ENCODE measurements at places on chromosomes 6 and 20.

GRCh38 chr6:137883400-137884148 lies 16.5 kb downstream of the TNFAIP3 start:
- DNase-seq: no peak

- DNase-seq: no peak
Observed at GRCh38 chr6:166415306-166415705, 32.6 kb upstream of the MPC1 start.

- no peak for DNase-seq
Observed at GRCh38 chr6:93299622-93300021, 119.7 kb downstream of the EPHA7 start.

GRCh38 chr6:125753218-125753936 lies 3.9 kb downstream of the HEY2 start:
- DNase-seq: no peak

DNA sequence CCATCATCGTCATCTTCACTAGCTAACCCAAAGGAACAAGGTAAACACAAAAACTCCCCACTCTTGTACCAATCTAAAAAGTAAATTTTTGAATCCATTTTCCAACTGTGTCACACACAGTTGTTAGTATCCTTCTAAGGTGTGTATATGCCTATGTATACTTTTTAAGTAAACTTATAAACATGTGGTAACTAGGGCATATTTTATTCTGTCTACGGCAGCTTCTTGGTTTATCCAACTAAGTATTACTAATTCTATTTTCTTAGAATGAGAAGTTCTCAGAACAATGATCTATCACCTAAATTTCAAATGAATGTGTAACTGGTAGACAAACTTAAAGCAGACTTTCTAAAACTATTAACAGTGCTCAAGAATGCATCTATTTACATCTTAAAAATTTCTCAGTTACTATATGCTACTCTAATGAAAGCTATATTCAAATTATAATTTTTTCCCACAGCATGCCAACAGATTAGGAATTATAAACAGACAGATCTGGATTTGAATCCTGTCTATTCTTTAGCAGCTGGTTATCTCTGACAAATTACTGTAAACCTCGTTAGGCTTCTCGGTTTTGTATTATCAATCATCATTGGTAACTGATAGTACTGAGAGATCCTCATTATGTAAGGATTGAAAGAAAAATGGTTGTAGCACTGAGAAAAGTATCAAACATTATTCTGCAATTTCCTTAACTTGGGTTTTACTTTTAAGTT lies 1.8 kb upstream of the PLN start:
- no peak for DNase-seq

GRCh38 chr6:41039060-41039998 lies at the start of gene UNC5CL:
Gene UNC5CL, minus strand, starts transcription at chr6:41039221. Its CDS starts 4,147 bp downstream, at chr6:41035074.
- peak; percentile 43 for DNase-seq

- no peak for DNase-seq
Observed at GRCh38 chr6:30836957-30837356, 47.4 kb upstream of the DDR1 start.

DNA sequence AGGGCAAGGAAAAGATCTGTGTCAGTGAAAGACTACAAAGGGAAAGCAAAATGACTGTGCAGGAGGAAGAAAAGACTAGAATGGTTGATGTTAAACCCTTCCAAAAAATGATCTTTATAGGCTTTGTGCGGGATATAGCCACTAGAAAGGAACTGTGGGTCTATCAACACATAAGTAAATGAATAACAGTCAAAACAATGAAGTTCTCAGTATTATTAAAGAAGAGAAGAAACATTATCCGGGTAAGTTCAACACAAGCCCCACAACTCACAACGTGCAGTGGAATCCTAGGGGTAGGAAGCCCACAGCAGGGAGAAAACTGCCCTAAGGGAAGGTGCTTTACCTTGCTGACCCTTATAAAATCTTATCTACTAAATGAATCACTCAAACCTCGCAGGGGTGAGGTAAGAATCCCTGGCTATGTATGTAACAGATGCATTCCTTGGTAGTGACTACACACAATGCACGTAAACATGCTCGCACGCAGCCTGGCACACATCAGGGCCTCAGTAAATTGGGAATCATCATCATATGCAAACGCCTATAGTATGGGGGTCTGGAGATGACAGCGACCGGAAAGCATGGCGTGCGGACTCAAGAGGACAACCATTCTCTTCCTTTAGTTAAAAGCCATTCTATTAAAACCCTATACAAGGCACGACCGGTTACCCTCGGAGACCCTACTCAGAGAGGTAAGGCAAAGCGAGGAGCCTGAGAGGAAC lies 11.3 kb downstream of the TFAP2A start:
- DNase-seq: no peak

GRCh38 chr20:32664678-32665159 lies 9.0 kb downstream of the C20orf203 start:
- no peak for DNase-seq

GRCh38 chr20:35150846-35151579 lies 3.9 kb upstream of the EDEM2 start:
- DNase-seq: no peak

- DNase-seq: no peak
Observed at GRCh38 chr6:106959985-106960384, 14.5 kb downstream of the CD24 start.

DNA sequence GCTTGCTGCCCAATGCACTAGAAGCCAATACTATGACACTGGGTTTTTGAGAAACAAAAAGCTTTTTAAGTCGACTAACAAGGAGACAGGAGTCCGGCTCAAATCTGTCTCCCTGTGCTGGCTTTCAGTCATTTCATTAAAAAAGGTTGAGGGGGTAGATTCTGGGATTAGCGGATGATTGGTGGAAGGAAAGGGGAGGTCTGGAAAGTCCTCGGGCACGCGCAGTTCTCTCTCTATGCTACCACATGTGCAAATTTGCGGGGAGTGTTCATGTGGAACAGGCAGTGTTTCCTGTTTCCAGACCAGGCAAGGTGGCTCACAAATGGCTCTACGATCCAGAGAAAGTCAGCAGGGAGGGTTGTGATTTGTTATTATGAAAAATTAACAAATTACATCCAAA lies 89.1 kb upstream of the TOX2 start:
- no peak for DNase-seq

- DNase-seq: no peak
Observed at GRCh38 chr6:167757249-167757648, 69.5 kb upstream of the AFDN start.

DNA sequence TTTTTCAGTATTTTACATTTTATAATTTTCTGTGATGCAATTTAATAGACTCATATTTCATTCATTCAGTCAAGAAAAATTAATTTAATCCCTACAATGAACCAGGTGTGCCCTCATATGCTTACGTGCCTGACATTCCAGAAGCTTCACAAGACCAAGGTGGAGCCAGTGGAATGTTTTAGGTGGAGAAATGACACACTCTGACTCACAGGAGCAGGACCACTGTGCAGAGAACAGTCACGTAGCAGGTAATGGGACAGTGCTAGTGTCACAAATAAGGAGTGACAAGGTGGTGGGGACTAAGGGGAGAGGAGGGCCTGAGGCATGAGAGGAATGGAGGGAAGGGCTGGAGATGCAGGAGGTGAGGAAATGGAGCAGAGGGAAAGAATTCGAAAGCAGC lies 37.0 kb upstream of the HLA-G start:
- DNase-seq: no peak

- DNase-seq: no peak
Observed at GRCh38 chr20:43140726-43141125, 49.0 kb downstream of the PTPRT start.
